ENCODE measurements at places on chromosomes 2 and 18.

GRCh38 chr2:120369250-120369649 lies 23.3 kb downstream of the INHBB start:
- DNase-seq, result no peak

DNA sequence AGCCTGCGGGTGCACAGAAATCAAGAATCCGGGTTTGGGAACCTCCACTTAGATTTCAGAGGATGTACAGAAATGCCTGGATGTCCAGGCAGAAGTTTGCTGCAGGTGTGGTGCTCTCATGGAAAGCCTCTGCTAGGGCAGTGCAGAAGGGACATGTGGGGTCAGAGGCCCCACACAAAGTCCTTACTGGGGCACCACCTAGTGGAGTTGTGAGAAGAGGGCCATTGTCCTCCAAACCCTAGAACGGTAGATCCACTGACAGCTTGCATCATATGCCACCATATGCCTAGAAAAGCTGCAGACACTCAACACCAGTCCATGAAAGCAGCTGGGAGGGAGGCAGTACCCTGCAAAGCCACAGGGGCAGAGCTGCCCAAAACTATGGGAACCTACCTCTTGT lies 833.0 kb downstream of the TMEM182 start:
- DNase-seq, result no peak

DNA sequence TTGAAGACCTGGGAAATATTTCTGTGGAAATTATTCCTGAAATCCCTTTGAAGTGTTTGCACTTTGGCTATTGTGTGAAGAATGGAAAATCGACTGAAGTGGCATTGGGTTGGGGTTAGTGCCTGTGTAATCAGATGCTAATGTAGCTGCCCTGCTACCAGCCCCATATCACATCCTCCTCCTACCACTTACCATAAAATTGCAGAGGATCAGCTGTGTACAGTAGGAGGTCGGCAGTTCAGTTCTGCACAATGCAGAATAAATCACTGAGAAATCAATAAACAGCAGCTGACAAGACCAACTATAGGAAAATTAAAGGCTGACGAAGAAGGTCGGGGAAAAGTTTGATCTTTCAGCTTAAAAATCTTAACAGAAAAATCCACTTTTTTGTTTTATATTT lies 440.9 kb downstream of the PTPRM start:
- DNase-seq, result no peak

DNA sequence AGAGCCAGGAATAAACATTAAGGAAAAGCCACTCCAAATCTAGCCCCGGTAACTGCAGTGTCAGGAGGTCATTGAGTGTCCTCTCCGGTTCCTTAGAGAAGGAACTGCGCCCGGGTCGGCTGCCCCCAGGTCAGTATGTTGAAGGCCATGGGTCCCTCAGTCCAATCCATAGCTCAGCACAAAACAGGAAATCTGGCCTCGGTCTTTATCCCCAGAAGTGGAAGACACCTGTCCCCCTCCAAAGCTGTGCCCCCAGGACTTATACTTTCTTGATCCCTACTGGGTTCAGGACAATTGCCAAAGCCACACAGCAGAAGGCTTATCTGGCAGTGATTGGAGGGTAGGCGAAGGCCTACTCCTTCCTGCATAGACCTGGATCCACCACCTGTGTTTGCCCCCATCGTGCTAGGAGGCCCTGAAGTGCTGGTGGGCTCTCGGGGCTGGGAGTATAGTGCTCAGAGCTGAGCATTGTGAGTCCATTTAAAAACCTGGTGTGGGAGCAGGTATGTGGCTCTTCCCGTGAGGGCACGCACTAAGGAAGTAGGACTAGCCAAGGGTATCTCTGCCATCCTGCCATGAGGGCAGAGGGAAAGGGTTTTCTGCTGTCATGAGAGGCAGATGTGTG lies 178.6 kb downstream of the SEPTIN10 start:
- no peak for DNase-seq

DNA sequence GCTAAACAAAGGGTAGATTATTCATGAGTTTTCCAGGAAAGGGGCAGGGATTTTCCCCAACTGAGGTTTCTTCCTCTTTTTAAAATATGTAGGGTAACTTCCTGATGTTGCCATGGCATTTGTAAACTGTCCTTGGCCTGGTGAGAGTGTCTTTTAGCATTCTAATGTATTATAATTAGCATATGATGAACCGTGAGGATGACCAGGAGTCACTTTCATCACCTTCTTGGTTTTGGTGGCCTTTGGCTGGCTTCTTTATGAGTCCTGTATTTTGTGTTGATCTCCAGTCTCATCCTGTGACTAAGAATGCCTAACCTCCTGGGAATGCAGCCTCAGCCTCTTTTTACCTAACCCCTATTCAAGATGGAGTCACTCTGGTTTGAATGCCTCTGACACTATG lies 391.0 kb upstream of the LINC00305 start:
- DNase-seq, result no peak

DNA sequence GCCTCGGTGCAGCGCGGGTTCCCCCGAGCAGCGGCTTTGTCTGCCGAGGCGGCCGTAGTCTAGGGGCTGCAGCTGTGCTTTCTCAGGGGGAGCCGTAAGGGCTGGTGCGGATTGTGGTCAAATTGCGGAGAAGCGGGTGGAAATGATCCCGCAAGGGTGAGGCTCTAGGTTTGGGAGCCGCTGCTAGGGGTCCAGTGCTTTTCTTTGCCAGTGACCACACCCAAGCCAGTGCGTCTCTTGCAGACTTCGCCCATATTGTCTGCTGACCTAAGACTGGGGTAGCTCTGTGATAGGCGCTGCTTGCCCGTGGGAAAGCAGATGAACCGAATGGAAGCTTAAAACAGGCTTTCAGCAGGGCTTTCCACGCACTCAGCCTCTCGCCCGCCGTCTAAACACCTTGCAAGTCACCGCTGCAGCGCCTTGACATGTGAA lies 2.1 kb downstream of the DPYSL5 start:
- no peak for DNase-seq

DNA sequence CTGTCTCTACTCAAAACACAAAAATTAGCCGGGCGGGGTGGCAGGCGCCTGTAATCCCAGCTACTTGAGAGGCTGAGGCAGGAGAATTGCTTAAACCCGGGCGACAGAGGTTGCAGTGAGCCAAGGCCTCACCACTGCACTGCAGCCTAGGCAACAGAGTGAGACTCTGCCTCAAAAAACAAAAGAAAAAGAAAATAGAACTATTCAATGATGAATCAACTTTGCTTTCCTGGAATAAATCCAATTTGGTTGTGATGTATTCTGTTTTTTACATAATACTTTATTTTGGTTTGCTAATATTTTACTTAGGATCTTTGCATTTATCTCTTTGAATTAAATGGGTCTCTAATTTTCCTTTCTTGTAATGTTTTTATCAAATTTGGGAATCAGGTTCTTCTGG lies 86.3 kb upstream of the MBOAT2 start:
- DNase-seq, result no peak

DNA sequence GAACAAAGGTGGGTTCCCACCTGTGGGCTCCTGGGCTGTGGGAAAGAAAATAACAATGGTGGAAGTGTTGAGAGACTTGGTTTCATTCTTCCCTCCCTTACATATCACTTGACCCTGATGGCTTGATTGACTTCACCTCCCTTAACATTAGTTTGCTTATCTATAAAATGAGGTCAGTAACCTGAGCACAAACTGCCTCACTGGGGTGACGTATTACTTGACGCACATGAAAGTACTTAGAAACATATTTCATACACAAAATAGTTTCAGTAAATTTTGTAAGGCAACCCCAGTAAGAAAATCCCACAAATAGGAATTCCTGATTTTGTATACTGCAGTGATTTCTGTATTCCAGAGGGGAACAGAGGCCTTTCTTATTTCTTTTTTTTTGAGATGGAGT lies 29.4 kb upstream of the LPIN2 start:
- no peak for DNase-seq

DNA sequence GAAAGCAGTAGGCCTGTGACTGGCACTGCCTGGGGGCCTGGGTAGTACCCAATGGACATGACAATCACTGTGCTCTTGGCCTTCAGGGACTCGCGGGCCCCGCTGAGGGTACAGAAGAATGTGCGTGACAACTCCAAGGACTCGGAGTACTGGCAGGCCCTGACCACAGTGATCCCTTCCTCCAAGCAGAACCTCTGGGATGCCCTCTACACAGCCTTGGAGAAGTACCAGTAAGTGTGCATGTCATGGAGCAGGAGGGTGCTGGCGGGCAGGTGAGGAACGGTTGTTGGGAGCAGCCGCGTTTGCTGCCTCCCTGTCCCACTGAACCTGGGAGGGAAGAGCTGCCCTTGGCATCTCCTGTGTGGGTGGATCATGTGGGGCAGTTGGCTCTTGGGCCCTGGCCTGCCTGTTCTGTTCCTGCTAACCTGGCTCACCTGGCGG lies 23.3 kb downstream of the OTOF start:
- DNase-seq, result no peak

GRCh38 chr18:48392268-48392667 lies 16.9 kb downstream of the ZBTB7C start:
- no peak for DNase-seq

DNA sequence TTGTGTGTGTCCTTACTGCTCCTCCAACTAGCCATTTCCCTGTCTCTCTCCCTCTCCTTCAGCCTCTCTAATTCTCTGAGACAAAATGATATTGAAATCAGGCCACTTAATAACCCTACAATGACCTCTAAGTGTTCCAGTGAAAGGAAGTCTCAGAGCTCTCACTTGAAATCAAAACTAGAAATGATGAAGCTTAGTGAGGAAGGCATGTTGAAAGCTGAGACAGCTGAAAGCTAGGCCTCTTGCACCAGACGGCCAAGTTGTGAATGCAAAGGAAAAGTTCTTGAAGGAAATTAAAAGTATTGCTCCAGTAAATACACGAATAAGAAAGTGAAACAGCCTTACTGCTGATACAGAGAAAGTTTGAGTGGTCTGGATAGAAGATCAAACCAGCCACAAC lies 72.9 kb downstream of the PRKCE start:
- no peak for DNase-seq

GRCh38 chr2:176104316-176105077 lies 2.6 kb upstream of the HOXD11 start:
- no peak for DNase-seq

GRCh38 chr18:26802330-26803200 lies 62.9 kb downstream of the AQP4 start:
- DNase-seq, result no peak

GRCh38 chr2:150609831-150610582 lies 122.5 kb upstream of the RND3 start:
- DNase-seq, result no peak

GRCh38 chr2:67772216-67773170 lies 290.3 kb downstream of the C1D start:
- DNase-seq, result no peak

DNA sequence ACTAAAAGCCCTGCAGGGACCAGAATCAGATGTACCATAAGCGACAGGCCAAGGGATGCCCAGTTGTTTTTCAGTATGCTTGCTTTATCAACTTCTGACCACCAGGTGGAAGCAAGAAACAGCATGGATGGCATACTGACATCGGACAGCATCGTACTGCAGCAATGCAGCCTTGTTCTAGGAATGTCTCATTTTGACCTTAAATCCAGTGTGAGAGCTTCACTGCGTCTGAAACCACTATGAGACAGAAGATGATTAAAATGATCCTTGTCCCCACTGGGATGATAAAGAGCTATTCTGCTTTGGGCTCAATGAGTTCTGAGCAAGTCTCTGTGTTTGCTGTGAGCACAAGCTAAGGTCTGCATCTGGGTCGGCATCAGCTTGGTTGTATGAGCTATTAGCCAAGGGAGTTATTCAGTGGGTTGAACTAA lies 54.3 kb downstream of the CDK15 start:
- DNase-seq, result peak; percentile 0

DNA sequence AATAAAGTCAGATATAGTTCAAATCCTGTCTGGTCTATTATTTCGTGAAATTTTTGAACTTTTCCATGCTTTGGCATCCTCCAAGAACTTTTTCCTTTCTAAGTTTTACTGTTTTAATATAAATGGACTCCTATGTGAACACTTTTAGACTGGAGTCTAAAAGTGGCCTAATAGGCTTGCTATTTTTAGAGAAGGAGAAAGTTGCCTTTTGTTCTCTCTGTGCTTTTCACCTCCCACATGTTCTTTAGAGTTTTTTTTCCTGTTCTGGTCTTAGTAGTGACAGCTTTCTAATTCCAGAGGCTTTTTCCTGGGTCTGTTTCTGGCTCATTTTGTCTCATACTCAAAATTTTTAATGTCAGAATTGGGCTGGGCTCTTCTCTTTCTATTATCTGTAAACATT lies 72.2 kb downstream of the ADAM23 start:
- no peak for DNase-seq

DNA sequence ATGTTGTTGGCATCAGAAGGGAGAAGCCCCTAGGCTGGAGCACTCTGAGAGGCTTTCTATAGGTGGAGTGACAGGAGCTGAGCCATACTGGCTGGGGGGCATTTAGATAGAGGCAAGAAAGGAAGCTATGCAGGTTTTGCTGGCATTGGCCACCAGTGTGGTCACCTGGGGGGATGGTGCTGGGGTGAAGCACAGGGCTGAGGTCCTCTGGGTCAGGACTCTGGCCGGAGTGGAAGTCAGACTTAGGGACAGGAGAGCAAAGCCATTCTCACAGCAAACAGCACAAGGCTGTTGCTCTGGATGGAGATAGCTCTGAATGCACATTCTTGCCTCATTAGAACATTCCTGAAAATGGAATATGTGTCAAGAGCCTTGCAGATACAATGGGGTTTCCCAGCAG lies 47.4 kb downstream of the NTSR2 start:
- DNase-seq, result no peak

DNA sequence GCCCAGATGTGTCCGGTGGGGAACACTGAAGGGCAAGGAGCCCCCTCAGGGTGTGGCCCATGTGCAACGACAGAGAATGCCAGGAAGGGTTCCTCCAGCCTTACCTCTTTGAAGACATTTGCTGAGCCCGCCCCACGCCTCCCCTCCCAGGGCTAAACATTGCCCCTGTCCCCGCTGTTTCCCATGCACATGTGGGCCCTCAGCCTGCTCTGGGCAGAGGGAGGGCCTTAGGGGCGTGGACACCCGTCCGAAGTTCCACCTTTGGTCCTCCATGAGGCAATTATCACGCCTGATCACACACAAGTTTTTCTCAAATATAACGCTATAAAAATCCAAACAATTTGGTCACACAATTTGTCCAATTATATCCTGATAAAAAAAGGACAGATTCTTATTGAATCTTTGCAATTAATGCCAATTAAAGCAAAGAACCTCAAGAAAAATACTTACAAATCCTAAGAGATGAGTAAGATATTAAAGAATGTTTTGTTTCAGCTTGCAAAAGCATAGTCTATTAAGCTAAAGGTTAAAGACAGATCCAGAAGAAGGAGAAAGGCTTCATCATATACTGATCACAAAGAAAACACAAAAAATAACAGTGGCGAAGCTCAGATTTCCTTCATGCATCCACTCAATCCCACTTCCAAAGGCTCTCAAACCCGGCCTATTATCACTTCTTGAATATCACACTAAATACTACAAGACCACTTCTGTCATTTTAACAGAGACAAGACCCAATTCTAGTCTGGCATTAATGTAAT lies 55.2 kb upstream of the LDLRAD4 start:
- DNase-seq, result no peak

GRCh38 chr2:23323198-23323916 lies 61.6 kb upstream of the KLHL29 start:
- DNase-seq, result no peak

GRCh38 chr18:79850731-79851130 lies 53.0 kb downstream of the KCNG2 start:
- DNase-seq, result no peak
